ENCODE measurements at places on chromosomes 6 and 20.

- no peak for DNase-seq
Measured at GRCh38 chr20:23135449-23136420, 49.6 kb upstream of the CD93 start.

- peak; percentile 57 for DNase-seq
Measured at GRCh38 chr6:32413427-32414047, 6.6 kb upstream of the BTNL2 start.

- DNase-seq, result no peak
Measured at GRCh38 chr20:19070681-19071445, 141.6 kb upstream of the SLC24A3 start.

DNA sequence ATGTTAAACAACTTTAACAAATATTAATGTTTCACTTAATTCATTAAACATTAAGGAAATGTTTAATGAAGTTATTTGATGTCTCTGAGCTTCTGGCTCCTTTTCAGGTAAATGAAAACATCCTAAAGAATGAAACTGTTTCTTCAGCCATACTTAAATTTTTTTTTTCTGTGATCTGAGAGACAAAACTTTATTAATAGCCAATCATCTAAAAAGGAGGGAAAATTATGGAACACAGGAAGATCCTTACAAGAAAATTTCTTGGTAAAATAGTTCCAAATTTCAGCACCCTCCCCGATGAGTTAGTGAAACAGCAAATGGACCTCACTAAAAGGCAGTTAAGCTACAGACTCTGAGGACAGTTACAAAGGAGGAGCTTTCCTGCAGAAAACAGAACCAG, 185.2 kb downstream of the REV3L start:
- DNase-seq, result no peak

DNA sequence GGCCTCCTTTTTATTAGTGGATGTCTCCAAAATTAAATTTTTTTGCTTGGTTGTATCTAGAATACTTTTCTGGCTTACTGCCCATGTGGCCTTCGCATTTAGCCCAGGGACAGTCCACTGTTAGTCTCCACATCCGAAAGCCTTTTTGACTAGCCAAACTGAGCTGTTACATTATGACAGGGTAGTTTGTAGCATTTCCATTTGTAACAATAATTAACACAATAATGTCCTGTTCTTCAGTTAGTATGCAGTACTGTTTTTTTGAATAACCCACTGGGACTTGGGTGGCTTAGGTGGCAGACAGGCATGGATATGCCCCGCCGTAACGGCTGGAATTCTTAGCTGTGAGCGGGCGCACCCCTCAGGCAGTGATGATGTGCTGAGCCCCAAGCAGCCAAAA, 12.7 kb upstream of the BTN3A2 start:
- no peak for DNase-seq

DNA sequence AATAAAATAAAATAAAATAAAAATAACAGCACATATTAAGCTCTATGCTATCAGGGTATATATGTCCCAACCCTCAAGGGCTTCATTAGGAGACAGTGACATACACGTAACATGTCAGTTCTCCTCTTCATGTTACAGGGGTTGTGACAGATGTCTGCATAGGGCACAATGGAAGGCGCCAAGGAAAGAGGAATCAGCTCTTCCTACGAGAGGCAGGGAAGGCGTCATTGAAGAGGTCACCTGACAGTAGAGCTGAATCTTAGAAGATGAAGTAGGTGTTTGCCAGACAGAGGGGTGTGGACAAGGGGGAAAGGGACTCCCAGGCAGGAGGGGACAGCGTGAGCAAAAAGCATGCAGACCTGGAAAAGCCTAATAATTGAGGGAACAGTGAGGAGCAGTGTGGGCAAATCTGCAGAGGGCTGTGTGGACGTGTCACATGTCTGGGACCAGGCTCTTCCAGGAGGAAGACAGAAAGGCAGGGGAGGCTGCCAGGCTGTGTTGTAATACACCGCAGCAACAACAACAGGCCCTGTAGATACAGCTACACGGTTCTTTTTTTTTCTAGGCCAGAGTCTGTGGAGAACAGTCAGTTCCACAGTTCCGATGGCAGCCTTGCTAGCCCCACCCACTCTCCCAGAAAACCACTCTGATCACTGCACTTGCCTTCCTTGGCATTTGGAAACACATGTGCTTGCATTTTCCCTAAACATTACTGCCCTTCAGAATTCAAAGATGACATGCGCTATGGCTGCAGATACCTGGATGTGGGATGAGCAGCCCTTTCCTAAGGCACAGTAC, 2.5 kb upstream of the FKBP5 start:
- no peak for DNase-seq

All from AG04450 (cell line).